ENCODE measurements at places on chromosomes 3 and 15.

- ATAC-seq: no peak
Observed at GRCh38 chr3:183254487-183255347, 1.7 kb downstream of the B3GNT5 start.

DNA sequence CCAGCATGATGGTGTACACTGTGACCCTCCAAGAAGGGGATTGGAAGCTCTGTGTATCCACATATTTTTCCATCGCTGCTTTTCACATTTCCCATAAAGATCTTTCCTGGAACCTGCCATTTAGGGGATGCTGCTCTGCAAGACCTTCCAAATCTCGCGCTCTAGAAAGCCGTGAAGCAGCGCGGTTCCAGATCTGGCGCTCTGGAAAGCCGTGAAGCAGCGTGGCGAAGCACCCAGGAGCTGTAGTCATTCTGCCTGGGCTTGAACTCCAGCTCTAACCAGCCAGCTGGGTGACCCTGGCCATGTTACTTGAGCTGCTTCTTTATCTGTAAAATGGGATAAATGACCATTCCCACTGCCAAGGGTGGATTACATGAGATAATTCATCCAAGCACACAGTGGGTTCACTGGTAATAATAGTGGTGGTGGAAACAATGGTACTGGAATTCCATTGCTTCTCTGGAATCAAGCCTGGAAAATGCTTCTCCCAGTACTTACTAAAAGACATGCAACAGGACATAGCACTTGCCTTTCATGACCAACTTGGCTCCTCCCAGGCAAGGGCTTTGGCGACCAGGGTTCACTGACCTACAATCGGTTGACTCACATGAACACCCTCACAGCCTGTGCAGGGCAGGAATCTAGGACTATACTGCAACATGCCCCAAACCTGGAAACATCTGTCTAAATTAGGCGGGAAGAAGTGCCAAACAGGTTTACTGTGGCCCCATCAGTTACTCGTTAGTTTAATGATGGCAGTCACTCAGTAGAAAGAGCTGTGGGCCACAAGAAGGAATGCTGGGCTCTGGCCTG, 70.7 kb downstream of the XXYLT1 start:
- ATAC-seq: no peak

DNA sequence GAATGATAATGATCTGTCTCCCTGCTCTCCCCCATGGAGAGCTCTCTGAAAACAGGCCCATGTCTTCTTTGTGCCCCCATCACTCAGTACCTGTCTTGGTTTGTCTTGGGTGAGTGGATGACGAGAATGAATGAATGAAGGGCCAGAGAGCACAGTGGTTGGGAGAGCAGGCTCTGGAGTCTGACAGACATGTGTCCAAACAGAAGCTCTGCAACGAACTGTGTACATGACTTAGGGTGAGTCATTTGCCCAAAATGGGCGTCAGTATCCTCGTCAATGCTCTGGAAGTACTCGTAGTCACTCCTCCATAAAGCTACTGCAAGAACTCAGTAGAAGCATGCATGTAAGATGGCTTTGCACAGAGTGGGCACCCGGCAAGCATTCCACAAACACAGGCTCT, 170.2 kb upstream of the TLE3 start:
- ATAC-seq: no peak

DNA sequence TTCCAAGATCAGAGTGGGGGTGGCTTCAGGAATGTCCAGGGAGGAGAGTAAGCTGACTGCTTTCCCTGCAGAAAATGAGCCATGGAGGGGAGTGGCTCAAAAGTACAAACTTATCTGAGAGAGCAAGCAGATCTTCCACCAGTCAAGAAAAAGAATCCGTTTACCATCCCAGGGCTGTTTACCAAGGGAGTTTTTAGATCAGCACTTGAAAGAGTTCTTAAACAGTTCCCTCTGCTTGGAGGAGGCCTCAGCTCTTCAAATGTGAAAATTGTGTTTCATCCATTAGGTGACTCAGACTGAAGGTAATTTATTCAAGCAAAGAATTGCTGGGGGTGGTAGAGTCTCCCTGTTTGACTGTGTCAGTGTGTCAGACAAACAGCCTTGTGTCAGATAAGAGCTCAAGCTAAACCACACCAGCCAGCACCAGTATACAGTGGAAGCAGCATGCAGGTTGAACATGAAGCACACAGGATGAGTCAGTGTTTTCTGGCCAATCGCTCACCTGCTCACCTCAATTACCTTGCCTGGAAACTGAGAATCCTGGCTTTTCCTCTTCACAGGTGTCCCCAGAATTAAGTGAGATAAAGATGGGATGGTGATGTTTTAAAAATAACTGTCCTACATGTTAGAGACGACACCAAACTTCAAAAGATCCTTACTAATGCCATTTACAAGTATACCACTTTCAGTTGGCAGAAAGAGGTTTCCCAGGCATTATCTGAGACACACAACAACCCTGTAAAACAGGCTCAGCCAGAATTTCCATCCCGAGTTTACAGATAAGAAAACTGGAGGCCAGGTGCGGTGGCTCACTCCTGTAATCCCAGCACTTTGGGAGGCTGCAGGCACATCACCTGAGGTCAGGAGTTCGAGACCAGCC, 21.7 kb downstream of the SH3BP5 start:
- ATAC-seq: peak; percentile 100

- no peak for ATAC-seq
Observed at GRCh38 chr15:98954411-98954810, 53.2 kb downstream of the PGPEP1L start.

- ATAC-seq: no peak
Observed at GRCh38 chr15:85036716-85037115, 55.1 kb downstream of the PDE8A start.

- ATAC-seq: no peak
Observed at GRCh38 chr3:192223815-192224214, 503.5 kb downstream of the FGF12 start.

DNA sequence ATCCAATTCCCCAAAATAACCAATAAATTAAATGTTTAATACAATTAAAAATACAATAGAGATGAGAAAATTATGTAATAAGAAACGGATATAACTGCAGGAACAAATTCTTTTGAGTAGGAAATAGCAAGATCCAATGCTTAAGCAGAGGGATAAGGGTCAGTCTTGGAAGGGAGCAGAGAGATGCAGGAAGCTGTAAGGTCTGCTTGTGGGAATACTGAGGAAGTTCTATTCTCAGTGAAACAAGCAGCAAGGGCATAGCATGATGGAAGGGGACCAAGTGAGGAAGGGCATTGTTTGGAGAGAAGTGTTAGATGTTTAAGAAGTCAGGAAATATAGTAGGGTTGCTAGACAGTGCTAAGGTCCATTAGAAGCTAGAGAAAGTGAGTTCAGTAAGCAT, 409.0 kb downstream of the TBC1D5 start:
- no peak for ATAC-seq

DNA sequence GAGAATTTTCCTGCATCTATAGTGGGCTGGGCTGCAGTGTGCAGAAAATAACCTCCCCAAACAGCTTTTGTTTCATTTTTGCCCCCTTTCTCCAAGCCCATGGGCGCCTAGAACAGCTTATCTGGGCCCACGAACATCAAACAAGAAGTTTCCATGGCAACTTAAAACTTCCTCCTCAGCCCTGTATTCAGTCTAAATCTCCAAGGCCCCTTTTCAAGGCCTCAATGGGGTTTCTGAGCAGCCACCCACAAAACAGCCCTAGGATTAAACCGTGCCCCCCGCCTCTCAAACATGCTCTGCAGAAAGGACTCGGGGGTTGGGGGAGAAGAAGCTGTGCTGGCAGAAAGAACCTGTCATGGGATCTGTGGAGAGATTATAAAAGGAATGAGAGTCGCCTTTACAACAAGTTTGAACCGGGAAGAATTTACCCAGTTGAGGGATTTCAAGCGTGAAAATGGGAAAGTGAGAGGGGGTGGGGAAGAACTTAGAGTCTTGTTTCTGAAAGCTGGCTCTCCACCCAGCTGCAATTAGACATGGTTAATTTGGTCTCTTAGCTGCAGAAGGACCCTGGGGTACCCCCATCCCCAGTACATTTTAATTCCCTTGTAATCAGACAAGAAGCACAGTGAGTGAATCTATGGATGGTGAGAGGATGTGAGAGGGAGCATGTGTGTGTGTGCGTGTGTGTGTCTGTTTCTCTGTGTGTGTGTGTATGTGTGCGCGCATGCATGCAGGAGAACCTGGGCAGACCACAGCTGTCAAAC, 4.3 kb upstream of the FAM107A start:
- ATAC-seq: no peak

DNA sequence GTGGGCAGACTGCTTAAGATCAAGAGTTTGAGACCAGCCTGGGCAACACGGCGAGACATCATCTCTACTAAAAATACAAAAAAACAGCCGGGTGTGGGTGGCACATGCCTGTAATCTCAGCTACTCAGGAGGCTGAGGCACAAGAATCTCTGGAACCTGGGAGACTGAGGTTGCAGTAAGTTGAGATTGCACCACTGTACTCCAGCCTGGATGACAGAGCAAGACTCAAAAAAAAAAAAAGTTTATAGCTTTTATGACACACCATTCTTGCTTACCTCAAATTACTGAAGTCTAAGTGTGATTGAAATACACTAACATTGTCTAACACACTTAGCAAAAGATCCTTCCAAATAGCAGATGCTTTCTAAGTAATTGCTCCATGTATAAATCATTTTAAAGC, 207.6 kb downstream of the STAG1 start:
- ATAC-seq: no peak

DNA sequence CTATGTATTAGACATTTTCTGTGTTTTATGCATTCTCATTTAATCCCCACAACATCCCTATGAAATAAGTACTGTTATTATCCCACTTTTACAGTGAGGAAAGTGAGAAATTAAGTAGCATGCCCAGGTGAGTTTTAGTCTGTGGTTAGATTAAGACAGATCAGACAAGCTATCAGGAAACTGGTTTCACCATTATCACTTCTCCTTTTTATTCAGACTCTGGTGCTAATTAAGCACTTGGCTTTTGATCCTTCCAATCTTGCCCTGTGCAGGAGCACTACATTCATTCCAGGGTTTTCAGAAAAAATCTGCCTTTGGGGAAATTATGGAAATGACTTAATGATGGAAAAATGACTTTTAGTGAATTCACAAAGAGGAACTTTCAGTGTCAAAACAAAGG, 115.2 kb downstream of the TMEM108 start:
- no peak for ATAC-seq

GRCh38 chr3:183491923-183492848, 63.3 kb downstream of the KLHL6 start:
- no peak for ATAC-seq

GRCh38 chr15:73017987-73018386, 34.3 kb upstream of the NEO1 start:
- ATAC-seq: no peak

DNA sequence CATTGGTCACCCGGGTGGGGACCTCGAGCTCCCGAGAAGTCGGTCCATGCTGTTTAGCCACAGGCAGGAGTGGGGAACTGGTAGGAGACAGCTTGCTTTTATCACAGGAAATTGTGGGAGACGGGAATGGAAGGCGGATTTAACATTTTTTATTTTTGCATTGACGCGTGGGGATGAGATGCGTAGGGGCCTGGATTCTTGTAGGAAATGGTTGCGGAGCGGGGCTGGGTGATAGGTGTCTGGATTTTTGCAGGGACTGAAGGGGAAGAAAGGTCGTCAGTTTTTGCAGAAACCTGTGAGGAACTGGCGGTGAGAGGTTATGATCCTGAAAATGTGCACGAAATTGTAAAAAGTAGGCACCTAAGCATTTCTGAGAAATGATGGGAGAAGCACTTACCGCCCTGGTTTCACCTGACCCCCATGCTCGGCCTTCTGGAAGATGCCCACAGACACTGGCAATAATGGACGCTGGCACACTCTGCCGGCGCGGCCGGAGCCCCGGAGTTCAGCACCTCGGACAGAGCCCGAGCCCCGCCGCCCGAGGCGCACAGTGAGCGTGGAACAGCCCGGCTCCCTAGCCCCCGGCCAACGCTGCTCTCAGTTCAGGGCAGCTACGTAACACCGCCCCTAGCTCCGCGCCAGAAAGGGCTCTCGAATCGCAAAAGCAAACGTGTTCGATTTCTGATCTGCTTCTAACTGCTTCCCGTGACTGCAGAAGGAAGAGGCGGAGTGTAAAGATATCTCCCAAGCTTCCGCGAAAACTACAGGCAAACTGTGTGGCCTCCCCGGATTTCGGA, 928 bp downstream of the ANKRD34C start:
- ATAC-seq: no peak

- ATAC-seq: no peak
Observed at GRCh38 chr15:88932271-88932874, 19.2 kb upstream of the MFGE8 start.

DNA sequence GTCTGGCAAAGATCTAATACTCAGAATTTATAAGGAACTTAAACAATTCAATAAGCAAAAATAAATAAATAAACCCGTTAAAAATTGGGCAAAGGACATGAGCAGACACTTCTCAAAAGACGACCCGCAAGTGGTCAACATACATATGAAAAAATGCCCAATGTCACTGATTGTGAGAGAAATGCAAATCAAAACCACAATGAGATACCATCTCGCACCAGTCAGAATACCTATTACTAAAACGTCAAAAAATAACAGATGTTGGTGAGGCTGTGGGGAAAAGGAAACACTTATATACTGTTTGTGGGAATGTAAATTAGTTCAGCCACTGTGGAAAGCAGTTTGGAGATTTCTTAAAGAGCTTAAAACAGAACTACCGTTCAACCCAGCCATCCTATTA, 188.0 kb upstream of the MRPL3 start:
- no peak for ATAC-seq

- no peak for ATAC-seq
Observed at GRCh38 chr3:21894459-21895340, 143.7 kb upstream of the ZNF385D start.

GRCh38 chr15:69601711-69602504, 149.3 kb downstream of the RPLP1 start:
- no peak for ATAC-seq

DNA sequence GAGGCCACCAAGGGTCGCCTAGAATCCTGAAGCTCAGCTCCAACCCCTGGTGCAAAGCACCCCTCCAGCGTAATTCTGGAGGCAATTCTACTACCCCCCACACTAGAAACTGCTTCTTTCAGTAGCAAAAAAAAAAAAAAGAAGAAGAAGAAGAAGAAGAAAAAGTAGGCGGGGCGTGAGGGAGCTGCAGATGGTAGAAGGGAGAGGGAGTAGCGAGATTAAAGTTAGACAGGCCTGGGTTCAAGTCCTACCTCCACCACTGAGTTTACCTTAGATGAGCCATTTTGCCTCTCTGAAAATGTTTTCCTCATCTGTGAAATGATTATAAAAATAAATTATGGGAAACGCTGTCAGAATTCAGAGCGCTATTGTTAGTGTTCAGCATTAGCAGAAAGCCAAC, 913 bp downstream of the FAM174B start:
- no peak for ATAC-seq

- ATAC-seq: no peak
Observed at GRCh38 chr3:13651057-13651400, 102.1 kb downstream of the FBLN2 start.

- peak; percentile 31 for ATAC-seq
Observed at GRCh38 chr15:93028632-93029213, 60.3 kb downstream of the RGMA start.

DNA sequence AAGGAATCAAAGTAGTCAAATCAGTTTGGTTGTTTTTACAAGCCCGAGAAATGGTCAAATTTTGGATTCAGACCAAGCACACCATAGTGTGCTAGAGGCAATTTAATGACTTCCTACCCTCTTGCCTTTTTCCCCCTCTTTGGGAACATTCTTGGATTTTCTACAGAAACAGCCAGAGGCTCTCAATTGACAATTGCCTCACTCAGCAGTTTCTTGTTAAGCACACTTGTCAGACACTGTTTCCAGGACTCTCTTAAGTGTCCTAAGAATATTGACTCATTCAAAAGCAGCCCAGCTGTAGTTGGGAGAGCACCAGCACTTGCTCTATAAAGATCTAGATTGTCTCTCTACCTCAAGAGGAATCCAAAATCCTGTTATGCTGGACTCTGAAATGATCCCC, 1.5 kb upstream of the SLC35G2 start:
- ATAC-seq: no peak

GRCh38 chr3:70501561-70501960, 189.1 kb upstream of the MDFIC2 start:
- no peak for ATAC-seq

Measured in activated CD4-positive, CD25-positive, alpha-beta regulatory T cell treated with anti-CD3 and anti-CD28 coated beads, Interleukin-2, amount 50 U/mL, for 24 hours (primary cell).